ENCODE measurements at places on chromosomes 12 and 14.
A peak's percentile ranks its signal among the peaks of the same experiment; 100 is the strongest.

DNA sequence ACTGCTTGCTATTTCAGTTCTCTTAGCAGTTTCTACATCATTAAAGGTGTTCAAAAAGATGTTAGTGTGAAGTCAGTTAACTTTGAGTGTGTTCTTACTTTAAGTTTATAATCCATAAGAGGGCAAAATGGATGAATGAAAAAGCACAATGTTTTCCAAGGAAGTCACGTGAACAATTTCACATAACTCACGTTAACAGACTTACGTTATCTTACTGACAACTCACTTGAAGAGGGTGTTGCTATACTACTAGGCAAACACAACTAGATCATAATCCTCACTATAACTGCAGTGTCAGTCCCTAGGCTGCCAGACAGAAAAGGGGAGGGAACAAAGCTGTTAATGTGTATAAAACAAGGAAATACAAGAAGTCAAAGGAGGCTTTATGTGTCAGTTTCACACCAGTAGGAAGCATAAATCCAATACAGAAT lies 6.4 kb downstream of the SLC2A13 start:
- DNase-seq: no peak

- no peak for DNase-seq
Measured at GRCh38 chr12:115394496-115395220, 710.7 kb upstream of the TBX3 start.

DNA sequence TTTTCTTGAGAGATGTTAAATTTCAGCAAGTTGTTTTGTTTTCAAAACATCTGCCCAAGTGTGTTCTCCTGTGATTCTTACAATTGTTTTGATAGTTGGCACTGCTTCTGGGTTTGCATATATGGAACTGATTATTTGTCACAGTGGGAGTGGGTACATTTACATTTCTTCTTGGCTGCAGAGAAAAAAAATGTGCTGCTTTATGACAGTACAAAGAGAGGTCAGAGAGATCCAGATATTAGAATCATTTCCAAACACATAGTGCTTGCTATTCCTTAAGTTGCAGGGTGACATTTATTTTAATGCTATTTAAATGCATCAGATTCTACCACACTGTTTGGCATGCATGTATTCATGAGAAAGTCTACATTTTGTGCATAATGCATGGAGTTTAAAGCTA lies 303.5 kb upstream of the MDGA2 start:
- no peak for DNase-seq

GRCh38 chr14:30221546-30221945 lies 293.9 kb upstream of the PRKD1 start:
- DNase-seq: no peak

- DNase-seq: no peak
Measured at GRCh38 chr12:7145671-7146070, 15.5 kb downstream of the CLSTN3 start.

DNA sequence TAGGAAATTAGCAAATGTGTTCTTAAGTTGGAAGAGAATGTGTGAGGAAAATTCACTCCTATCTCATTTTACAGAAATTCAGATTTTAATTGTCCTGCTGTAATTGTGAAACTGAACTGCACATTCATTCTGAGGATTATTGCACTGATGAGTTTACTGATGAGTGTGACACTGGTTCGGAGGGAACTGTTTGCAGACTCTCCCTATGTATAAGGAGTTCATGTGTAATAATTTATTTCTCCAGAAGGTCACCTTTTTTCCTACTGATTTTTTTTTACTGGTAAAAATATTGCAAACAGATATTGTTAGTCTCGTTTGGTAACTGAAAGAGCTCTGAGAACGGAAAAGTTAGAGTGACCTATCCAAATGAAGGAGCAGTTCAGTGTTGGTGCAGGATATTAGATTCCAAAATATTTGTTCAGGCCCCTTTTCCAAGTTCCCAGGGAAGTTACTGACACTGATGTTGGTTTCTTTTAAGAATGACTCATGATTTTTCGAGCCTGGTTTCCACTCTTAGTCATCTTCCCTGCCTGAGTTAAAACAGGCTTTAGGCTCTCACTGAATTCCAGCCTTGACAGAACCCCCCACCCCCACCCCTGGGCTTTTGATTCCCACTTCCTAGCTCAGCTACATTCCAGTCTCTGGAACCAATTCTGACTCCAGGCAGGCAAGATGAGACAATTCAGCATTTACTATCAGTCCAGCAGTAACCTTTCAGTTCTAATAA lies 18.4 kb downstream of the ANO6 start:
- peak; percentile 47 for DNase-seq

DNA sequence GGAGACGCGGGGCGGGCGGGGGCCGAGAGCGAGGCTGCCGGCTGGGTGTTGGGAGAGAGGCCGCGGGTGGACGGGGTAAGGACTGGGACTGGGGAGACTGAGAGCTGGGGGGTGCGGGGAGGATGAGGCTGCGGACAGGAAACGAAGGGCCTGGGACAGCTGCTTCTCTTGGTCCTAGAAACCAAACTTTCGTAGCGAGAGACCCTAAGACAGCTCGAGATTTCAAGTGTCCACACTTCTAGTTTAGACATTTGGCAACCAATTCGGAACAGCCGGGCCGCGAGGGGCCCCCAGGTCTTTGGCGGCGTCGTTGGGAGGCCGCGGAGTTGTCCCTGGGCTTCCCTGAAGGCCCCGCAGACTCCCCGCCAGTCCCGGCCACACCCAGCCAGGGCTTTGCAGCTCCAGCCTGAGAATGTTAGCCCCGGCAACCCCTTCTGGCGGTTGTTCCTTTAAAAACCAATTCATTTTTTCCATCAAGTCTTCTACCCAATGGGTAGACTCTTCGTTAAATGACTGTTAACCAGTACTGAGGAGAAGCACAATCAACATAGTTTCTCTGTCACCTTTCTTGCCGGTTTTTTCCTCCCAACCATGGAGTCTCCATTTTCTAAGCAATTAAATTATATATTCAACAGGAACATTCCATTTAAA lies 11.5 kb downstream of the NKX2-1 start:
- no peak for DNase-seq

DNA sequence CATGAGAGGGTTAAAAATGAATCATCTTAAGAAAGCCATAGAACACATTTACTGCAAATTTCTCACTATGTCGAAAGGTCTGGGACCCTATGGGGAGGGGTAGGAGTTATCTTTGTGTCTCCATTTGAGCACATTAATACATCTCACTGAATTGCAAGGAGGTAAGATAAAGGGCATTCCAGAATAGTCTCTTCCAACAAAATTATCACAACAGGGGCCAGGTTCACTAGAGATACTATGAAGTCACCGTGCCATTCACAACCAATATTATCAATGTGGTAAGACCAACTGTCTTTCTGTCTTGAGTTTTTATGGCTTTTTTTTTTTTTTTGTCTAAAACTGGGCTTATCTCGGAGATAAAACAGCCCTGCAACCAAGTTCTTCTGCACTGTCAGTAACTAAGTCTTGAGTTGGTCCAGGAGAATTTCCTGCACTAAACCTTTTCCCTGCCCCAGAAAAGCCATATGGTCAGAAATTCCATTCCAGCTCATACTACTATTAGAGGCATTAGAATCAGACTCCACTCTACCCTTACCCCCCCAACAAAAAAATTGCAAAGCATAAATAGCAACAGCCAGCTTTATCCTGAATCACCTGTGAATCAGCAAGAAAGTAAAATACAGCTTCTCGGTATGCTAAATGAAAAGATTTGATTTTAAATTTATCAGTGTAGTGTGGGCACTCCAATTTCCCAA lies 79.7 kb downstream of the PTPRR start:
- no peak for DNase-seq

DNA sequence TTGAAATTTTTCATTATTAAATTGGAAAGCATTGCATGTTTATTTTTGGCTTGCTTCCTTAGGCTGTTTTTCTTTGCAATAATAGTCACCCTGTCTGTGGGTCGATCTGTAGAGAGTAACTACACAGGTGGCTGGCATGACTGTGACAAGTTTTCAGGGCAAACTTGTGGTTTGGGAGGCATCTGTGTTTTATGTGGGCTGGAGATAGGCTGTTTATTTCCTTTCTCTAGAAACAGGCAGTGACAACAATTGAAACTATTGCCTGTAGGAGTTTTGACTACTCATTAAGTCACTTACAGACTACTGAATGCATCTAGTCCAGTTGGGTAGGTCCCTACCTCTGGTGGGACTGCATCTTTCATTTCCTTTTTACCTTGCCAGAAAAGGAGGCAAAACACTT lies 155.6 kb downstream of the DYRK2 start:
- no peak for DNase-seq

DNA sequence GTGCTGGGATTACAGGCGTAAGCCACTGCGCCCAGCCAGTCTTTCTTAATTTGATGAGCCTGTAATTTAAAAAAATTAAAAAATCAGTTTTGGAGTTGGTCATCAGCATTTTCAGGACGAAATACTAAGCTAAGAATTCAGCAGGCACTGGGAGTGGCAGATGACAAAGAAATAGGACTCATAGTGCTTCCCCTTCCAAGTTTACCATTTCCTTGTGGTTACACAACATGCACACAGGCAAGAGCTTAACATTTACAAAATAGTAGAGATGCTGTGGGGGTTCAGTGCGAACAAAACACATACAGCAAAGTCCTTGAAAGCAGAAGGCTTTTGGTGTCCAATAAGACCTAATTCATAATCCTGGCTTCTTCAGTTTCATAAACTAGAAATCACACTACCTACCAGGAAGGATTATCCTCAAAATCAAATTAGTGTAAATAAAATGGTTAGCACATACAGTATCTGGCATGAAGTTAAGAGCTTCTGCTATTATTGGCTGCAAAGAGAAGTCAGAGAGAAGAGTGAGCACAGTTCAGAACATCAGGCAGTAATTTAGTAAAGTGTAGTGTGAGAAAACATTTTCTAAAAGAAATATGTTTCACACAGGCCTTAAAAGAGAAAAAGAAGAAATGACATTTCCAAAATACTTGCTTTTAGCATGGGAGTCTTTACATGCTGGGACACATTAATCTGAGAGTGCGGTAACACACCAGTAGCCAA lies 22.2 kb upstream of the KIF21A start:
- no peak for DNase-seq

GRCh38 chr12:56087220-56087619 lies 7.3 kb downstream of the ERBB3 start:
- peak; percentile 90 for DNase-seq

DNA sequence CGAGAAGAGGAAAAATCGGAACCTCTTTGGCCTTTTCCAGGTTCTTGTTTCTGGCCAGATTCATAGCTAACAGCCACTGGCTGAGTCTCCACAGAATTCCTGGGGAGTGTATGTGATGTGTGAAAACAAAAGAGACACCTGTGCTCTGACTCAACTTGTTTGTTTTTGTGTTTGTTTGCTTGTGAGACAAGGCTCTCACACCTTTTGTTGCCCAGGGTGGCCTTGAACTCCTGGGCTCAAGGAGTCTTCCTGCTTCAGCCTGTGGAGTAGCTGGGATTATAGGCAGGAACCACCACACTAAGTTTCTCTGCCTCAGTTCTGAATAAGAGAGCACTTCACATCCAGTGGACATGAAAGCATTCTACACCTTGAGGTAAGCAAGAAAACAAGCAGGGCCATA lies 22.7 kb downstream of the MFAP5 start:
- no peak for DNase-seq

DNA sequence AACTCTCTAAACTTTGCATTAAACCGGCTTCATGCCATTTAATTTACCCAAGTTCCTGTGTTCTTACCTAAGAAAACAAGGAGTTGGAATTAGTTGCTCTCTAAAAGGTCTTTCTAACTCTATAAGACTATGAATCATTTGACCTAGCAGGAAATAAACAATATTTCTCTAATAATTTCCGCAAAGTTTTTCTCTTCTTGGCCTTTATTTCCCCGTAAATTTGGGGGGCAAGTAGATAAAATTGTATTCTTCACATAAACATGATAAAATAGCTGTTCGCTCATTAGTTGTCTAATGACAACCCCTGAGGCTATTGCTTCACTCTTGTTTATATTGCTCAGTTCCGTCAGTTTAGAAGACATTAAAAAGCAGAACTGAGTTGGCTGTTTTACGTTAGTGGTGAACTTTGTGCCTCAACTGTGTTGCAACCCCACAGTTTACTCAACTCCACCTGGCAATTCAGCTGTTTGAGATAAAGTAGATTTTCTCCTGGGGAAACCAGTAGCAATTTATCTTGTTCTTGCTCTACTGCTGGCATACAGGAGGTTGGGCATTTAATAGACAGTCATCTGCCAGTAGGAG lies 74.7 kb downstream of the BTG1 start:
- no peak for DNase-seq

DNA sequence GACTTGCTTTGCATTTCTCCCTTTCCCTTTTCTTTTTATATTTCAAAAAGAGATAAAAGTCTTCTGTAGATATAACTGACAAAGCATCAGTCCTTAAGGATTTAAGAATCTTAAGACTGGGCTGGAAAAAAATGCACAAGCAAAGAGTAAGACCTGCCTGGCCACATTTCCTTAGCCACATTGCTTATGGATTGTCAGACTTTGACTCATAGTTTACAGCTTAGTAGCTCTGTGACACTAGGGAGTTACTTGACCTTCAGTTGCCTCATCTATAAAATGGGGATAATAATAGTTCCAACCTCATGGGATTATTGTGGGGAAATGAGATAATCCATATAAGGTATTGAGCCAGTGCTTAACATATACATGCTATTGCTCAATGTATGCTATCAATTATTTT lies 66.4 kb upstream of the STK38L start:
- no peak for DNase-seq

DNA sequence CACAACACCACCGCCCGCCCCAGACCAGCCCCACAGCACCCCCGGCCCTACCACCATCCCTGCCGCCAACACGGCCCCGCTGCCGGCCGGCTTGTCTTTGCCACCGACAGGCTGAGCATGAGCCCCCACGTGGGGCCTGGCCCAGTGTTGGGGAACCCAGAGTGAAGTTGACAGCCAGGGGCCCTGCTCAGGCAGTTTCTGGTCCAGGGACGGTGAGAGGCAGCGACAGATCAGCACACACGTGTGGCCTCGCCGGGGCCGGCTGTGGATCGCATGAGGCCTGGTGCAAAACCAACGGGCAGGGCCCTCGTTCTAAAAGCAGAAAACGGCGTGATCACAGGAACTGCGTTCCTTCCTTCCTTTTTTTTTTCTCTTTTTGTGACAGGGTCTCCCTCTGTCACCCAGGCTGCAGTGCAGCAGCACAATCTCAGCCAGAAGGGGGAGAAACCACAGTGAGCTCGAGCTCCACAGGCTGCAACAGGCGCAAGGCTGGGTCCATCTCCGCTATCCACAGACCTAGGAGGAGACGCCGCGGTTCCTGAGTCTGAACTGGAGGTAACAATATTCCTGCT lies 50.5 kb upstream of the FBRSL1 start:
- DNase-seq: no peak

DNA sequence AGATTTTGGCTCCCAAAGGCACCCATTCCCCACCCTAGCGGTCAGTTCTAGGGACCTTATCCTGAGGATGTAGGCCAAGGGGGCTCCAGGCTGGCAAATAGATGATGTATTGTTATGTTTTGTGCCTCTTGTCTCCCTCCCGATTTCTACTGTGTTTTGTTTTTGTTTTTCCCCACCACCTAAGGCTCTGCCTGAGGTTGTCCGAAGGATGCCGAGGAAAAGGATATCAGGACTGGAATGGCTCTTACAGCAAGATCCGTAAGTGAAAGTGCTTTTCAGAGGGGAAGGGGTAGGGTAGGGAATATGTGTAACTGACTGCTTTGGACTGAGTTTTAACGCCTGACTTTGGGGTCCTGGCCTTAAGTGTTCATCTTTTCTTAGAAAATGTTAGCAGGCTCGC lies 6.6 kb downstream of the FOXG1 start:
- no peak for DNase-seq
